ENCODE measurements at places on chromosomes 6 and 20.

DNA sequence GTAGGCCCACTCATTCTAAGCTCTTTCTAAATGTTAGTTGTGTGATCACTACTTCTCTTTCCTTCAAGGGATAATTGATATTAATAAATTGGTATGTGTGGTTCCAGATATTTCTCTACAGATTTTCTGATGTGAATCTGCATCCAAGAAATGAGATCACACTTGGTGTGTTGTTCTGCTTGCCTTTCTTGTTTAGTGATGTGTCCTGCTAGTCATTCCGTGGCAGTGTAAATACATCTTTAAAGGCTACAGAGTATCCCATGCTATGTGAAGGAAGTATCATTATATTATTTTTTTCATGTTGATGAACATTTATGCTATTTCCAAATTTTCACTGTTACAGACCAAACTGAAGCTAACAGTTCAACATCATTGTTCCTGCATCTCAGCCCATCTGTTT lies 13.2 kb downstream of the CDH26 start:
- no peak for DNase-seq

DNA sequence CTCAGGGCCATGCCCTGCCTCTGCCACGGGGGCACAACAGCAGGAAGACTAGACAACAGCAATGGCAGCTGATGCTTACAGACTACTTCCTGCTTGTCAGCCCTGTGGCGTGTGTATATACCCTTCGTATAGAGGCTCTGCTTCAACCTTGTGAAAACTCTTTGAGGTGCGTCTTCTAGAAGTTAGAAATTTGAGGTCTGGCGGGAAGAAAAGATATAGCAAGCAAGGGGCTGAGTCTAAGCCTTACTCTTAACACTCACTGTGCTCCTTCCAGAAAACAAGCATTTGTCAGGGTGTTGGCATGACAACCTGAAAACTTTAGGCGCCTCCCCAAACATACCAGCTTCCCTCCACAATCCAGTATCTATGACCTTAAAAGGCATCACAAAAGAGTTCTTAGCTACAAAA lies 33.3 kb downstream of the JPH2 start:
- DNase-seq: no peak

- peak; percentile 33 for DNase-seq
Observed at GRCh38 chr20:7094438-7094997, 327.0 kb downstream of the BMP2 start.

- DNase-seq: no peak
Observed at GRCh38 chr6:162055365-162055764, 672.2 kb downstream of the PRKN start.

- no peak for DNase-seq
Observed at GRCh38 chr6:3222506-3223038, 4.9 kb downstream of the TUBB2B start.

- DNase-seq: no peak
Observed at GRCh38 chr6:6399568-6399967, 79.1 kb upstream of the F13A1 start.

DNA sequence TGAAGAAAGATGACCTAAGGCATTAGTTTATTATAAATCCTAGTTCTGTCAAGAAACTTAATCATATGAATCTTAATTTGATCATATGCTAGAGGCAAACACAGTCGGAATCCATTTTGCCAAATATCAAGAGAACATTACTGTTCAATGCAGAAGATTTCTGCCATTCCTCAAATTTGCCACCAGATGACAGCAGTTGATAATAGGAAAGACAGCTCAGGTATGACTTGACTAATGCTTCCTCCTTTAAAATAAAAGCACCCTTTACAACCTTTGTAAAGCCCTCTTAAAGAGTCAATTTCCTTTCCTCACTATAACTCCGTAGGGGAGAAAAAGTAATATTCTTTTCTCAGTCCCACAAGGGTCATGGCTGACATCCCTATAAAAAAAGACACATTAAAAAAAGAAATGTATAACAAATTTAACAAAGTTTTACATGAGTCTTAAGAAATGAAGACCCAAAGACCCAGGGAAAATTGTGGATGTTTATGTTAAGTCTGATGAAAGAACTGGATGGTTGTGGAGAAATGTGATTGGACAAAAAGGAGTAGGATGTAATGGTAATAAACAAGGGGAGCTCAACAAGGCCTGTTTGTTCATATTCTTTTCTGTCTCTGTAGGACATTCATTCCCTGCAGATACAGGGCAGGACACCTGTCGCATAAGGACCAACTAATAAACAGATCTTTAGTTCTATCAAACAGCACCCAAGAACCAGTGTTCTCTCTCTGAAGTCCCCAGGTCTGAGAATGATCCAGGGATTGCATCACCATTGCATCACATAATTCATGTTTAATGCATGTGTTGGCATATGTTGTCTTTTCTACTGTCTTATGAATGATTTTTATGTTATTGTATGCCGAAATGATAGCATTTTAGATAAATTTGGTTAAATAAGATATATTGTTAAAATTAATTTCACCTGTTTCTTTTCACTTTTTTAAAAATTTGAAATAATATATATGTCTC lies 23.0 kb upstream of the IL17A start:
- DNase-seq: peak; percentile 63

DNA sequence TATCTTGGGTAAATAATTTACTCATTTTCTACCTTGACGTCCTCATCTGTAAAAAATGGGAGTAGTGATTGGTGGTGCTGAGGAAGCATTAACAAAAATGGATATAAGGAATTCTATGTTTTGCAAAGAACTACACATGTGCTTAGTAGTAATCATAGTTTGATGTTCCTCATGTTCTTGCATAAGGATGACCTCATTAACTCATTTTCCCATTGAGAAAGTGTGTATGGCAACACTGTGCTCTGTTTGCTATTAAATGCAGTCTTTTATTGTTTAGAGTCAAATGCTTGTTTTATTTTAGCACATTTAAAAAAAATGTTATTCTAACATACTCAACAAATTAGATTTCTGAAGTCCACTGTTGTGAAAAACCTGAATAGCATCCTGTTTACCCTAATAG lies 211.2 kb upstream of the RSPO3 start:
- DNase-seq: peak; percentile 21

GRCh38 chr6:93293872-93294271 lies 125.5 kb downstream of the EPHA7 start:
- no peak for DNase-seq

DNA sequence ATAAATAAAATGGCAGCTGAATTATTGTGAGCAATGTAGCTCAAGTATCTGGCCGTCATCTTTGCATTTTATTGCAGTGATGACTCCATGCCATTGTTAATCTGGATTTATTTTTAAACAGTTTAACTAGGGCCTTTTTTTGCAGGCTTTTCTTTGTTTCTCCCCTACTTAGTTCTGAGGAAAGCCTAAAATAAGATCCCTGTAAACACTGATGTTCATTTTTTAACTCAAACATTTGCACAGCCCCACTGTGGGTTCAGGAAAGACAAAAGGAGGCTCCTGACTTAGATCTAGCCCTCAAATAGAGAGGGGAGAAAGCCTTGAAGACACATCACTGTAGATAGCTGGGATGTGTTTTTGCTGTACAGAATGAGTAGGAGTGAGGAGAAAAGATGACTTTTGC lies 69.2 kb downstream of the PLEKHG1 start:
- peak; percentile 28 for DNase-seq

- DNase-seq: no peak
Observed at GRCh38 chr6:43778131-43778855, 8.3 kb downstream of the VEGFA start.

GRCh38 chr6:3752531-3753227 lies 1.2 kb upstream of the PXDC1 start:
- no peak for DNase-seq

- peak; percentile 21 for DNase-seq
Observed at GRCh38 chr6:156777577-156778453, 637 bp downstream of the ARID1B start.

- peak; percentile 82 for DNase-seq
Observed at GRCh38 chr6:8084586-8084985, 17.8 kb downstream of the EEF1E1 start.

- DNase-seq: no peak
Observed at GRCh38 chr6:62013719-62014118, 272.3 kb downstream of the KHDRBS2 start.

- no peak for DNase-seq
Observed at GRCh38 chr6:118501099-118501498, 47.0 kb upstream of the PLN start.

GRCh38 chr6:20302702-20303251 lies 90.5 kb upstream of the MBOAT1 start:
- DNase-seq: peak; percentile 68

DNA sequence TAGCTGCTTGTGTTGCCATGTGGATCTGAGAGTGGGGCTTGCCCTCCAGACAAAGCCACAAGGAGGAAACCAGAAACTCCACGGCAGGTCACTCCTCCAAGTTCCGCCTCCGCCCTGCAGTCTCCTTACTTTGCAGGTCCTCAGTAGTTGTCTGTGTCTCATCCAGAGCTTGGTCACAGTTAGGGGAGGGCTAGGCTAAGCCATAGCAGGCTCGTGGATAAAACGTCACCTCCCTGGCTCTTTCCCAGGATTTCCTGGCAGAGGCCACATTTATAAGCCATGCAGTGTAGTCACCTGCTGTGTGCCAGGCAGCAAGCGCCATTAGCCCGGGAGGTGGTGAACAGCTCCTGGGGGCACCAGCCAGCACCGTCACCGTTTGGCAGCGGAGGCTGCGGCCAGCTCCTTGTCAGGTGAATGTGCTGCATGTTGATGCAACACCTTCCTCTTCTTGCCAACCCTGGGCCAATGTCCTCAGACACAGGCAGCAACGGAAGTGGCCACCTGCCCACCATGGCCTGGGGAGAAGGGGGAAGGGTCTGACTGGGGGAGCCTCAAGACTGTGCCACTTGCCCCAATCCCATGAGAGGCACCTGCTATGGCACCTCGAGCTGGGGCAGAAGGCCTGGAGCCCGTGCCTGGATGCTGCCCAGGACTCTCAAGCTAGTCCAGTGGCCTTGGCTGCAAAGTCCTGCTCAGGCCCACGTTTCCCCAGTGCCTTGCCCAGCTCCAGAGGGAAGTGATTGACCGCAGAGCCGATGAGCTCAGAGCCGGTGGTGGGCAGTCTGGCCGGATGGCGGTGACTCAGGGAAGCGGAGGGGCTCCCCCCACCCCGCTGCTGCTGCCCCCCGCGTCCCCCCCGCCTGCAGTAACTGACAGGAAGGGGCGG lies 39.0 kb upstream of the SLCO4A1 start:
- DNase-seq: peak; percentile 80

- DNase-seq: no peak
Observed at GRCh38 chr20:31559704-31560093, 45.4 kb upstream of the ID1 start.

DNA sequence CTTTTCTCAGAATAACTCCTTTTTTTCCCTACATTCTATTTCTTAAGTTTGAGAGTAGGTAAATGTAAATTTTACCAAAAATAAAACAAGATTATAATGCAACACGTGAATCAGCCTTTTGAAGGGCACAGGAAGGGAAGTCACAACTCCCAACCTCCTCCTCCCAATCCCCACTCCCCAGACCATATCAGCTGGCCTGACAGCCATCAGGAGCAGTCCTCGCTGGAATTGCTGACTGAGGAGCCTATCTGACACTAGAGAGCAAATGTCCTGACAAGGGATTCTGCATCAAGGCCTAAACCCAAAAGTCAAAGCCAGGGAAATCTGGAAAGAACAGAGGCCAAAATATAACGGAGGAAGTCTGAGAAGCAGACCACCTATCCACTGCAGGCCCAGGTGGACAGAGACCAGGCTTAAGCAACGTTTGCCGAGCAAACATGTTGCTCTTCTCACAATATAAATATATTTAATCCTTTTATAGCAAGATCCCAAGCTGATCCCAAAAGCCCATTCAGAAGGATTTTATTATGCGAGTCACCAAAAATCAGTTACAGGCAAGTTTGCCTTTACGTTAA lies 2.5 kb downstream of the RRAGD start:
- DNase-seq: no peak

DNA sequence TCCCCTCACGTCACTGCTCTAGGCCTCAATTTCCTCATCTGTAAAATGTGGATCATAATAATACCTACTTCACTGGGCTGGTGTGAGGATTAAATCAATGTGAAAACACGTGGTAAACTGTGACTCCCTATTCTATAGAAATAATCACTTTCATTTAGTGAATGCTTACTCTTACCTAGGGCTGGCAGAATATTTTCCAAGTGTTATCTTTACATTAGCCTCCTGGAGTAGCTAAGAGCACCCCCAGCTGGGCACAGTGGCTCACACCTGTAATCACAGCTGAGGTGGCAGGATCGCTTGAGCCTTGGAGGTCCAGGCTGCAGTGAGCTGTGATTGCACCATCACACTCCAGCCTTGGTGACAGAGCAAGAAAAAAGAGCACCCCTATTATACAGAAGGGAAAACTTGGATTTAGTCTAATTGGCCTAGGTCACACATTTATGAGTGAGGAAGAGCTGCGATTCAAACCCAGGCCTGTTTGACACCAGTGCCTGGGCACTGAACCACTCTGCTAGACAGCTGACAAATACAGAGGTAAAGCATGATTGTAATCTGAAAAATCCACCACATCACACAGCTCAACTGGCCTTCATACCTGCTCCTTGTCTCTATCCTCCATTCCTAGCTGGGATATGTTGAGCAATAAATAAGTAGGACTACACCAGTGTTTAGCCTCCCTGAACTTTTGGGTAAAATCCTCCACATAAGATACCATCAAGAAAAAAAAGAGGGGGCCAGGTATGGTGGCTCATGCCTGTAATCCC lies 1.4 kb upstream of the SNTA1 start:
- DNase-seq: no peak

DNA sequence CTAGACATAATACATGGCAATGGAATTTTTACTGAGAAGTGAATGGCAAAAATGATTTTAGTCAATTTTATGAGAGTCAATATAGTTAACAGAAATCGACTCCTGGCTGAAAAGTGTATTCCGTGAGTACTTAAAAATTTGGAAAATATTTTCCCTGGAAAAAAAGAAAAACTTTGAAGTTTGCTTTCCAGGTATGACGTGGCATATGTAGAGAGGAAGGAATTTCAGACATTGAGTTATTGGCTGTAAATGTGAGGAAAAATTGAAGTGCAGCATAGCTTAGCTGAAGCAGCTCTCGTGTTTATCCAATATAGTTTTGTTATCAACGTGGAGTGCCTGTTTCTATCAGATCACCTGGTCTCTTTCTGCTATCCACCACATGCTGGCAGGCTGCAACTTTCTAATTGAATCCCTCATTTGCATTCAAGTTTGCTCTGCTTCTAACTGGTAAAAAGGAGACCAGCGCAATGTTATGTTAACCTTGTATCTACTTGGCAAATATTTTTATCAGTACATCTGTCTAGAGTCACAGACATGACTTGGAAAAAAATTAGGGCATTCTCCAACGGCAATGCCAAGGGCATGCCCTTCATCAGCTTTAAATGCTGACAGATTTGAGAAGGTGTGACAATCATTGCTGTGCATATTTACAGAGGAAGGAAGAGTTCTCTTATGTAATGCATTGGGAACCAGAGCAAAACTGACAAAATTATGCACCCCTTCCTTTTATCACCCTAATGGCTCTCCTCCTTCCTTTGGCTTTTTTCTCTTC lies 1102.8 kb upstream of the FLRT3 start:
- no peak for DNase-seq

DNA sequence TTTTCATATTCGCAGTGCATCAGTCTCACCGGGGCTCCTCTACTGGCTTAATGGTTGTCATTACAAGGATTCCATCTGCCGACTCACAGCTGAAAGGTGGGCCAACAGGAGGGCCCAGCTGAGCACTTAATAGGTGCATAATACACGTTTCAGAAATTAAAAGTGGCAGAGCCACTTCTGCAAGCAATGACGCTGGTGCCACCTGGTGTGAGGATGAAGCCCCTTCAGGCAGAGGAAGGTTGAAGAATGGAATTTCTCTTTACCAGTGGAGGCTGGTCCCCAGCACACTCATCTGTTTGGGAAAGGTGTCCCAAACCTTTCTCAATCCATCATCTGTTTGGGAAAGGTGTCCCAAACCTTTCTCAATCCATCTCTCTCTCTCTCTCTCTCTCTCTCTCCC lies 8.2 kb upstream of the STMND1 start:
- no peak for DNase-seq
